ENCODE measurements at places on chromosomes 7 and 10.

- peak; percentile 72 for DNase-seq
Observed at GRCh38 chr10:126470991-126471390, 82.7 kb upstream of the ADAM12 start.

DNA sequence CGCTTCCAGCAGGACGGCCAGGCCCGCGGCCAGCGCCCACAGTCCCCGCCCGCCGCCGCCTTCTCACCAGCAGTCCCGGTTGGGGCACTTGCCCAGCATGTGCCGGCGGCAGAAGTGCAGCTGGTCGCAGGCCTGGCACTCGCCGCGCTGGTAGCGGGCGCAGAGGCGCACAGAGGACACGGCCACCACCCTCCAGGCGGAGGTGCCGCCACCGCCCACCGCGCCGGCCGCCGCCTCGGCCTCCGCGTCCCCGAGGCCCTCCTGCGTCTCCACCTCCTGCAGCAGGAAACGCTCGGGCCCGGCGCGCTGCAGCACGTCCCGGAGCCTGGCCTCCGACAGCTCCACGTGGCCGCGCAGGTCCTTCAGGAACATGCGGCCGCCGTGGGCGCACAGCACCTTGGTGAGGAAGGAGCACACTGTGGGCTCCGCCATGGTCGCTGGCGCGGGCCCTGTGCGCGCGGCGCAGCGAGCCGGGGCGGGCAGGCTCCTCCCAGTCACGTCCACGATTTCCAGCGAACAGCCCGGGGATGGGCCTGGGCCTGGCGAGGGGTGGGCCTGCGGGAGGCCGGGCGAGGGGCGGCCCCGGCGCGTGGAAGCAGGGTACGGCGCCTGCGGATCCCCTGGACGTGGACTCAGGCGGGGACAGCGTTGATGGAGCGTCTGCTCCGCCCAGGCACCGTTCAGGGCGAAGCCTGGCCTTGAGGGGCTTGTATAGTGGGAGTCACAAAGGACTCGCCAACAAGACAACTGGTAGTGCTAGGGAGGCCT lies at the start of gene ZC3HAV1L:
TSS of gene ZC3HAV1L (minus strand) at position 457 of the 768 bp plus-strand sequence. CDS start at position 432, 25 bp downstream.
- peak; percentile 86 for DNase-seq

- DNase-seq = no peak
Observed at GRCh38 chr7:149720372-149721083, 52.9 kb downstream of the ZNF467 start.

GRCh38 chr10:119644994-119645393 lies 6.2 kb upstream of the BAG3 start:
- DNase-seq = no peak

DNA sequence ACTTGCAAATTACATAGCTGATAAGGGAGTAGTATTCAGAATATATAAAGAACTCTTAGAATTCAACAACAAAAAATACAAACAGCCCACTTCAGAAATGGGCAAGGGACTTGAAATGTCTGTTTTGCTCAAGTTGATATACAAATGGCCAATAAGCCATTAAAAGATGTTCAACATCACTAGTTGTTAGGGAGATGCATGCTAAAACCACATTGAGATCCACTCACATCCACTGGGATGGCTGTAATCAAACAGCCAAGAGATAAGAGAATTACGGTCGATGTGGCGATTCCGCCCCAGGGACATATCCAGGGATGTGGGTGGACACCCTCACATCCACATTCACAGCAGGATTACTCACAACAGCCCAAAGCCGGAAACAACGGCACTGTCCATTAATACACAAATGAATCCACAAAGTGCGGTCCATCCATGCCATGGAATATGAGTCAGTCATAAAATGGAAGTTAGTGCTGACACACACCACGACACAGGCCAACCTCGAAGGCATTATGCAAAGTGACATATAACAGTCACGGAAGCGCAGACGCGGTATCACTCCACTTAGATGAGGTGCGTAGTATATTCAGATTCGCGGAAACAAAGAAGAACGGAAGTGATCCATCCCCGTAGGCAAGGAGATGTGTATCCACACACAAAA lies 227.8 kb downstream of the DNAJB6 start:
- DNase-seq = no peak

- no peak for DNase-seq
Observed at GRCh38 chr10:133307776-133308420, 774 bp downstream of the TUBGCP2 start.

- no peak for DNase-seq
Observed at GRCh38 chr7:37129035-37129425, 319.6 kb downstream of the ELMO1 start.

- DNase-seq = no peak
Observed at GRCh38 chr10:23021430-23021829, 73.9 kb upstream of the MSRB2 start.

DNA sequence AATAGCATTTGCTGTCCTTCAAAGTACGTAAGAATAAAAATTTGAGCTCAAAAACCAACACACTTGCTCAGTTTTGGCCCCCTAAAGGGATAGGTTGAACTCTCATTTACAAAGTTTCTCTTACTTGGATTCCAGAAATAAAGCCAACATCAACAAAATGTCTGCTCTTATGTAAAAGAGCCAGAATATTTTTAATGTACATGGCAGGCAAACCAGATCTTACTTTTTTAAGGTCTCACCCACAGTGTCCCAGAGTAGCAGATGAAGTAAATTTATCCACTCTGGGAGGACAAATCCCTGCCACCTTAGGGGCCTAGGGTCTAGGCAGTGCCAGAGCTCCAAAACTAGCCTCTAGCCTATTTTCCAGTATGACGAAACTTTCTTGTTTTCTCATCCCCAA lies 159.6 kb downstream of the SKAP2 start:
- no peak for DNase-seq
